T-helper 17 cell (primary cell): ENCODE measurements at places on chromosomes 11 and 22. TPM values are rescaled to one million over a fixed set of nuclear protein-coding genes. Genes with fewer than 3 reads are reported as not detected.

DDTL gene
- 2.4 TPM for total RNA-seq

- H3K27me3 ChIP-seq = peaks cover 12% of the 10 kb centered on the region
- DNase-seq = no peak
- H3K36me3 ChIP-seq = no peaks in the 10 kb centered on the region
- H3K4me1 ChIP-seq = peaks cover 5% of the 10 kb centered on the region
- H3K27ac ChIP-seq = no peak overlapping the region
These were observed 114.1 kb downstream of the FAR1 start for GRCh38 chr11:13782390-13783075.

DNA sequence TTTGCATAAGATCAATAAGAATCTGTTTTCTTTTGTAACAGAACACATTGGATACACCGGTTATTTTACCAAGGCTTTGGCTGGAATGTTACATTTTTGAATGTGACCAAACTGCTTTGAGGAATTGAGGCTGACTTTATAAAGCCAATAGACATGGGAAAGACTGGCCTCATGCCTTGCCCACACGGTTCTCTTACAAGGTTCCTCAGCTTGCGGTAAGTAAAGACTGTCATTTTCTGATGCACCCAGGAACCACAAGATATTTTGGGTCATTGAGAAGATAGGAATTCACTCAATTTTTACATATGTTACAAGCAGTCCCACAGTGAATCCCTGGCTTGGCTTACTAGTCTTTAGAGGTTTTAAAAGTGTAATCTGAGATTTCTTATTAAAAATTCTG, 23.9 kb downstream of the OR10A6 start:
- no peak for DNase-seq
- H3K36me3 ChIP-seq = no peaks in the 10 kb centered on the region
- H3K4me3 ChIP-seq = no peak overlapping the region
- H3K27me3 ChIP-seq = peaks cover 63% of the 10 kb centered on the region

NXPE2 gene
- total RNA-seq = not detected

C11orf65 gene
- 1.7 TPM for total RNA-seq
